Central memory CD4-positive, alpha-beta T cell (primary cell): ENCODE measurements at places on chromosomes 7 and 10.

DNA sequence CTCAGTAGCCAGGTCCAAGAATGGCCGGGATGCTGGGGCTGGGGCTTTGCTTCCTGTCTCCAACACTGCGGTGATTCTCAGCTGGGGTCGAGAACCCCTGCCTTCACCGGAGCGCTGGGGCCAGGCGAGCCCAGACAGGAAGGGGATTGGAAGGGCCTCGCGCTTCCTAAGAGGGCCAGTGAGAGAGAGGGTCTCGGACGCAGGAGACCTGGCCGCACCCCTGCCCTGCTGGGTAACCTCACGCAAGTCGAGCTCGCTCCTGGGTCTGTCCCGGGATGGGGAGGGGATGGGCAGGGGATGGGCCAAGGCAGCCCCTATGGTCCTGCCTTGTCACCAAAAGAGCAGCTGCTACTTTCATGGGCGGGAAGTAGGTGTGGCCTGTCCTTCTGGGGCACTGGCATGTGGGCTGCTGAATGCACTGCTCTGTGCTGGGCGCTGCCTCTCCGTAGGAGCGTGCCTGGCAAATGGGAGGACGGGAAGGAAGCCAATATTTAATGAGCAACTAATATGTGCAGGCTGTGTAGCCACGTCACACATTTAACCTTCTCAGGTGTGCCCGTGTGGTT, 20.0 kb downstream of the KCNK18 start:
- no peak for DNase-seq

DNA sequence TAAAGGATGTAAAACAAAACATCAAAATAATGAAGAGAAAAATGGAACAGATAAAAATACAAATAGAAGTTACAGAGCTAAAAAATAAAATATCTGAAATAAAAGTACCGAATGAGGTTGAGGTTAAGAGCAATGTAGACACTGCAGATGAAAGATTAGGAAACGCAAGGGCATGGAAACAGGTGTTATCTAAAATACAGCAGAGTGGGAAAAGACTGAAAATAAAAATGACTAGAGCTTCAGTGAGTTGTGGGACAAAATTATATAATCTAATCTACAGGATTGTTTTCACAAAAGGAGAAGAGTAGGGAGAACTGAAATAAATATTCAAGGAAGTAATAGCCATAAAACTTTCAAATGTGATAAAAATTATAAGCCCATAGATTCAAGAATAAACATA, 123.8 kb downstream of the PTEN start:
- DNase-seq: no peak

- DNase-seq: no peak
Measured at GRCh38 chr7:54426406-54426805, 115.8 kb upstream of the VSTM2A start.

DNA sequence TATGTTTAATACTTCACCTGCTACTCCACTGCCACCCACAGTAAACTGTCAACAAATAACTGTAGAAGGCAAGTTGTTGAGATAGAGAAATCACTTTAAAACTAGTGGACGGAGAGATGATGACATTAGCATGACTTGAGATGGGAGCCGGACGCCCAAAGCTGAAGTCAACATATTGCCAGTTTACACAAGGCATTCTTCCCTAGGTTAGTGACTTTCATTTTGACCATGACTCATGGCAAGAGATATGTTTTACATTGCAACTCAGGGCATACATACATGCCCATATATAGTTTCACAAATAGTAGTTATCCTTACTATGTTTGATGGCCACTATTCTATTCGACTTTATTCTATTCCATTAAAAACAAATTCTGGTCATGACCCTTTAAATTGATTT, 296.6 kb downstream of the PLXNA4 start:
- DNase-seq: no peak

GRCh38 chr10:133135116-133135465, 24.9 kb upstream of the KNDC1 start:
- no peak for DNase-seq

DNA sequence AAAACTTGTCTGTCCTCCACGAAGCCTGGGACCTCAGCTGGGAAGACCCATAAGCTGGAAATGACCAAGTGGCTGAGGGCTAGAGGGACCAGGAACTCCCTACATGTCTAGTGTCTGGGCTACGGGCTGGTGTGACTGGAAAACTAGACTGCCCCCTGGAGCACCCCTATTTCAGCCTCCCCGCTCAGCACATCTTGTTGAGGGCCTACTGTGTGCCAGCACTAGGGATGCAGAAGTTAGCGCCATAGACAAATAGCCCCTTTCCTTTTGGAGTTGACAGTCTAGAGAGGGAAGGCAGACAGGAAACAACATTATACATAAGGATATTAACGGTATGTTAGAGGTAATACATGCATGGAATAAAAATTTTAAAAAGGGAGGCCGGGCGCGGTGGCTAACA, 74.5 kb downstream of the TEX36 start:
- no peak for DNase-seq

DNA sequence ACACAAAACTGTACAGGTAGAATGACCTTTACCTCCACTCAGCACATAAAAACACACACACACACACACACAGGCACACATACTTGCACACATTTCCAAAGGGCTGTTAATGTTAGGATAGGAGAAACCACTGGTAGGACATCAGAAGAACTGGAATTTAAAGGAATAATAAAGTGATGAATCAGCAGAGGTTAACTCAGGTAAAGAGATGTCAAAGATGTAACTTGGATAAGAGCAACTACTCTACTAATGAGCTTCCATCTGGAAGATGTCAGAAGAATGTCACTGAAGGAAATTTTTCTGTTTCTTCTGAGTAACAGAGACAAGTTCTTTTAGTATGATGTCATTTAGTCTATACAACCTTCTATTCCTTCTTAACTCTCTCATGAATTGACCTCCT, 26.4 kb upstream of the GPR37 start:
- DNase-seq: no peak

DNA sequence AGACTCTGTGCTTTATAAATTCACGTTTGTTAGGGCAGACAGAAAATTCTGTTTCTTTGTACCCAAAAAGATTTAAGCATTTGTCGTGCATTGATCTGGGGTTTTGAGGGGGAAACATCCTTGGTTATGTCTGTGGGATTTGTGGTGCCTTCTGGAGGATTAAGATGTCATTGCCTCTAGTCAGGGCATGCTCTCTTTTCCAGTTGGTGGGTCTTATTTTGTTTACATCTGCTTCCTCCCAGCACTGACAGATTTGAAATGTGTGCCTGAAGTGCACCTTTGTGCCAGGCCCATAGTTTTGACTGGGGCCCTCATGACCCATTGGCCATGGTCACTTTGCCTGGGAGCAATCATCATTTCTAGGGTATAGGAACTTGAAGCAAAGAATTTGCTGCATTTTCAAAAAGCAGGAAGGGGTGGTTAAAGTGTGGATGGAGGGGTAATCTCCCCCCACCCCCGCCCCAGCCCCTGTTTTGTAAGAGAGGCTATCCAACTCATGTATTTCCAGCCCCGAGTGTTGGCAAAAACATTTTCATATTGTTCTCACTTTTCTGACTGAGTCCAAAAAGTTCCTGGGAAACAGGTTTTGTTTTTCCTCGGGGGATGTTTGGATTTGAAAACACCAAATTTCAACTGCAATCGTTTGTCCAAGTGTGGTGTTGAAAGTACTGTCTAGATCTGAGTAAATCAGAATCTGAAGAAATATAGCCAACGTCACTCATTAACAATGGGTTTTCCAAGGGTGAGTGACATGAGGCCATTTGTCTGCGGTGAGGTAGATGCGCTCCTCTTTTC, 388.2 kb upstream of the GALNT17 start:
- DNase-seq: no peak

- no peak for DNase-seq
Measured at GRCh38 chr7:76225379-76225778, 23.7 kb downstream of the SRRM3 start.

DNA sequence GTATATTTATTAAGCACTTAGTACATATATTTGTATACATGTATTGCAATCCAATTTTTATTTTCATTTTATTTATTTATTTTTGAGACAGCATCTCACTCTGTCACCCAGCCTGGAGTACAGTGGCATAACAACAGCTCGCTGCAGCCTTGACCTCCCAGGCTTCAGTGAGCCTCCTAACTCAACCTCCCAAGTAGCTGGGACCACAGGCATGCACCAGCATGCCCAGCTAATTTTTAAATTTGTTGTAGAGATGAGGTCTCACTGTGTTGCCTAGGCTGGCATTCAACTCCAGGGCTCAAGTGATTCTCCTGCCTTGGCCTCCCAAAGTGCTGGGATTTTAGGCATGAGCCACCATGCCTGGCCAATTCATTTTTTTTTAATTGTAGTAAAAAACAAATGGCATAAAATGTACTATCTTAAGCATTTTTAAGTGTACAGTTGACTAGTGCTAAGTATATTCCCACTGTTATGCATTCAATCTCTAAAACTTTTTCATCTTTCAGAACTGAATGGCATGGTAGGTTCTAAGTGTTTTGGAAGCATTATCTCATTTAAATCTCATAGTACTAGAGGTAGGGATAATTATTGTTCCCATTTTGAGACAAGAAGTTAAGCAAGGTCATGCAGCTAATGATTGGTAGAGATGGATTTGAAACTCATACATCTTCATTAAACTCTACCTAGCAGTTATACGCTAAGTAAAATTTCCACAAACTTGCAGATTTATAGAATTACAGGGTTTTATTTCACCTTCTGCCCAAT, 264.0 kb upstream of the NFE2L3 start:
- DNase-seq: no peak

DNA sequence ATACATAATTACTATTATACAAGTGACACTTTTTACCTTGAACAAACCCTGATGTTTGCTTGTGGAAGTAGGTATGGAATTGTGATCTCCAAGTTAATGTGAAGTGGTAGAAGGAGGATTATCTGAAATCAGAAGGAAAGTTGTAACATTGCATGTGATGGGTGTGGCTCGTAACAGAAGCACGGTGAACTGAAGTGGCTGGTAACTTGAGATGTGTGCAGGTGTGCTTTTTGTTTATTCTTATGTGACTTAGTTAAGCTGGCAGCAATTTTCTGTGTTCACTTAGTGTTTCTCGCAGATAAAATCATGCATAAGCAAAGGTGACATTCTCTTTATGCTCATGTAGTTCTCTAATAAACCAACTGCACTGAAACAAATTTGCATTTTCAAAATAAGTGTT, 82.3 kb downstream of the ZEB1 start:
- no peak for DNase-seq

DNA sequence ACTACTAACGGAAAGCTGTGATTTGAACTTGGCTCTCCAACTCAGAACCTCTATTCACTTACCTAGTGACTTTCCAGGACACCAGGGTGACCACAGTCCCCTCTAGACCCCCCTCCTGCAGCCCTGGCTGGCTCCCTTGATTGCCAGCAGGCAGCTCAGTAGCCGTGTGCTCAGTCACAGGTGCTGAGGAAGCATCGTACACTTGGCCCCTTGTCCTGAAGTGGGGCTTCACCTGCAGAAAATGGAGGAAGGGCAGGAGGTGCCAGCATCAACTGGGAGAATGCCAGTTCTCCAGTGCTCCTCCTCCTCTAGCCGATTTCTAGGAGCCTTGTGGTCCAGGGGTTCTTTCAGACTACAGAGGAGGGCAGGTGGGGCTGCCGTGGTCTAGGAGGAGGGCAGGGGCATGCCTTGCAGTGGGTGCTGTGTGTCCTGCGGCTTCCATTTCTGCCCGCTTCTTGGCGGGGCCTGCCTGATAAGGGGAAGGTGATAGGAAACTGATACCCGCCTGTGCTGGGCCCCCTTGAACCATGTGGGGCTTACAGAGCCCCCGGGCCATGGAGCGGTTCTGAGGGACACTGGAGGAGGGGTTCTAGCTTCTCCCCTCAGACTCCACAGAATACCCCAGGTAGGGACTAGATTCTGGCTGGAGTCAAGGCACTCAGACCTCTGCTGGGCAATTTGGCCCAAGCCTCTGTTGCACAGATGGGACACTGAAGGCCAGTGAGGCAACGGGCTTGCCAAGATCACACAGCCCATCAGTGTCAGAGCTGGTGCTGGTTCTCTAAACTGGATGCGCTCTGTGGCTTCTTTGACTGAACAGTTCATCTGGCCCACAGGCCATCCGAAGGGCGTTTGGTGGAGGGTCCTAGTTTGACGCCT, 14.0 kb downstream of the FAM241B start:
- no peak for DNase-seq

DNA sequence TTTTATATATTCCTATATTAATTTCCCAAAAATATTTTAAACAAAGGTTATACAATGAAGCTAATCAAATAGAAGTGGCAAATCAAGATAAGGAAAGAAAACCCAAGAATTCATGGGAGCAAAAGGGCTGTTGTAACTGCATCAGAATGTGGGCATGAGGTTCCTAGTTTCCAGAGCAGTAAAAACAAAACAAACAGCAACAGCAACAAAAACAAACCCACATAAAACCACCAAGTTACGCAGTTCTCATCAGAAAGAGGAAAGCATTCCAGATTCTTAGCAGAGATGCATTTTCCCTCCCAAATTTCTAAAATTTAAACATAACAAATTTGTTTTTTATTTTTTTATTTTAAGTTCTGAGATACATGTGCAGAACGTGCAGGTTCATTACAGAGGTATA, 34.8 kb upstream of the MSMB start:
- DNase-seq: no peak

- no peak for DNase-seq
Measured at GRCh38 chr10:104337521-104337984, 712 bp downstream of the ITPRIP start.

DNA sequence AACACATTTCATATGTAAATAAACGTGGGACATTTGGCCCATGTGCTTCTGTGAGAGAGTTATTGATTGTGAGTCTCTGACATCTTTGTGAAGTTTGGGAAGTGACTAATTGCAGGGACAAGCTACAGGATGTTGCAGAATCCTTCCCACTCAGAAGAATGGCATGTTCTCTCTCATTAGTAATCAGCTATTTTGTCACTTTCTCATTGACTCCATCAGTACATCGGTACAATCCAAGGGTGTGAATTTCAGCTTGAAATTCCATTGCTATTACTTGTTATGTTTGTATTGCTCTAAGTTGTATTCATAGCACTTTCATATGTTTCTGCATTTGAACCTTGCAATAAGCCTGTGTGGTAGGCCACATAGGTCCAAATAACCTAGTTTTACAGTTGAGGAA, 100.0 kb upstream of the KCNMA1 start:
- DNase-seq: no peak

GRCh38 chr10:120369856-120370276, 87.2 kb upstream of the PLPP4 start:
- DNase-seq: no peak

DNA sequence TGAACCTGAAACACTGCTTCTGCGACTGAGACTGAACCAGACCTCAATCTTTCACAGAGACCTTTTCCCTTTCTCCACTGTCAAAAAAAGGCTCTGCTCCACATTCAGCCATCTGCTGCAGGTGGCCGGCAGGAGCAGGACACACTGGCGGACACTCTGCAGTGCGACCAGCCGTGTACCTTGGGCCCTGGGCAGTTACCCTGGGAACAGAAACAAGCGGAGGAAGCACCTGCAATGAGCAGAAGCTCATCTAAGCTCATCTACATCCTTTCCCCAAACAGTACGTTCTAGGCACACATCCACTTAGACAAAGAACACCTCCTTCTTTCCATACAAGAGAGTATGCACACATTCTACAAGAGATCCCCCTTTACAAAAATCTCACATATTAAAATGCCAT, 22.8 kb downstream of the VOPP1 start:
- no peak for DNase-seq
